Stimulated activated CD8-positive, alpha-beta memory T cell treated with anti-CD3 and anti-CD28 coated beads, Interleukin-15, amount 100 ng/mL, for 4 hours (primary cell): ENCODE measurements at places on chromosomes 16 and 17.

- DNase-seq = no peak
Measured at GRCh38 chr17:72852277-72852938, 240.1 kb downstream of the SLC39A11 start.

DNA sequence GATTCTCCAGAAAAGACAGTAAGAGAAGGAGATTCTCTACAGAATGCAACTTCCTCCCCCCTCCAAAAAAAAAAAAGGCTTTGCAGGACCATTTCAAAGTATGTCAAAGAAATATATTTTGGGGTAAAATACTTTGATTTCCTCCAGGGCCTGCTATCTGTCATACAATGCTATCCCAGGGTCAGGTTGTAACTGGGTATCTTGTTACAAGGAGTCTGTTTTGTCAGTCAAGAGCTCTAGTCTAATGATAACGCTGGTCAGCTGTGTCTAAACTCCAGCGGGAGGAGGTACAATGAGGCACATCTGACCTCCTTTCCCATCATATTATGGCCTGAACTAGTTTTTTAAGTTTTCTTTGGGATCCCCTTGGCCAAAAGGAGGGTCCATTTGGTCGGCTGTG, 408.4 kb upstream of the CDH5 start:
- DNase-seq = no peak

DNA sequence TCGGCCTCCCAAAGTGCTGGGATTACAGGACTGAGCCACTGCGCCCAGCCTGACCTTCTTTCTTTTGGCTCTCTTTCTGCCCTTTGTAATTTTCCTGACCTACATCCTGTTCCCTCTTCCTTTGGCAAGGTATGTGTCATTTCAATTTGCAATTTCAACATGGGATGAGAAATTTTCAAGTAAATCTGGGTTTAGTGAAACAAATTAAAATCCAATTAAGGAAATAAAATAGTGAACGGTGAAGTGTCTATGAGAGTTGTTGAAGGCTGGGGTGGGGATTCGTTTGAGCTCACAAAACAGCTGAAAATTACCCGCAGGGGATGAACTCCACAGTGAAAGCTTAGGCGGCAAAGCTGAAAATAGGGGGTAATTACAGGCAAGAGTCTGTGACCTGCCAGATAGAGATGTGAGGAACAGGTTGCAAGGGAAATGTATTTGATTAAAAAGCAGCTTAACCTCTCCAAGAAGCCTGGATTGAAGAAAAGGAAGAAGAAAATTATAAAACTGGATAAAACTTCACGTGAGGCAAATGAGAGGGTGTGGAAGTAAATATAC, 277.7 kb downstream of the UTP18 start:
- no peak for DNase-seq

GRCh38 chr17:74592087-74592990, at the start of gene CD300LD:
CD300LD (minus strand) TSS chr17:74592283; CDS start chr17:74592202, 81 bp downstream.
- DNase-seq = no peak

GRCh38 chr16:20327444-20328041, at the start of gene GP2:
GP2 (minus strand) TSS chr16:20327513; CDS start chr16:20326431, 1,082 bp downstream.
- no peak for DNase-seq

- DNase-seq = no peak
Measured at GRCh38 chr17:83178533-83179304, 99.3 kb downstream of the METRNL start.

DNA sequence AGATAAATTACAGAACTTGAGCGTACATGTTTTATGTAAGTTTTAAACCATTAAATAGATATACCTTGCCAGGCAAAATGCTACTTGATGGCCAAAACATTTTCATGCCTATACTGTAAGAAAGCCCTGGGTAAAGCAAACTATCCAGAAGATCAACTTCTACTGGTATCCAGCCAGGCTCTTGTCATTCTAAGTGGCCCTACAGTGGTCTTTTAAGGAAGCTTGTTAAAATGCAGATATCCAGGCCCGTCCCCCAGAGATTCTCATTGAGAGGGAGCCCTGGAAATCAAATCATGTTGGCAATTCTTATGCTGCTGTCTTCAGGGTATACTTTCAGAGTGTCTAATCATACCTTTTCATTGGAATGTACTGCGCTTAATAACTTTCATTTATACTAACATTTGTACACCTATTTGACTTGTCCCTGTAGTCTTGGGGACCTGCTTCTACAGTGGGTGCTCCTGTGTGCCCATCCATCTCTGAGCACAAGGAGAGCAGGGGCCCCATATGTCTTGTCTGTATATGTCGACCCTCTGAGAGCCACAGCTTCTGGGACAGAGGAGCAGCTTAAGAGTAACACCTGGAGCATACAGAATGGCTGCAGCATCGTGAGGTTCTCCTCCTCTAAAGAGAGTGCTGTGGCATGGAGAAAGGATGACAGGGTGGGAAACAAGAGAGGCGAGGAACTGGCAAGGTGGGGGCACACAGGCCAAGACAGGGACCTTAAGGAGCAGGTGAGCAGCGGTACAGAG, 43.6 kb upstream of the ANKFY1 start:
- no peak for DNase-seq
